Stimulated activated CD8-positive, alpha-beta memory T cell treated with anti-CD3 and anti-CD28 coated beads, Interleukin-7, amount 100 ng/mL, for 1 hour (primary cell): ENCODE measurements at places on chromosomes 4 and X.

GRCh38 chr4:38382520-38382919 lies 281.5 kb upstream of the KLF3 start:
- DNase-seq, result no peak

DNA sequence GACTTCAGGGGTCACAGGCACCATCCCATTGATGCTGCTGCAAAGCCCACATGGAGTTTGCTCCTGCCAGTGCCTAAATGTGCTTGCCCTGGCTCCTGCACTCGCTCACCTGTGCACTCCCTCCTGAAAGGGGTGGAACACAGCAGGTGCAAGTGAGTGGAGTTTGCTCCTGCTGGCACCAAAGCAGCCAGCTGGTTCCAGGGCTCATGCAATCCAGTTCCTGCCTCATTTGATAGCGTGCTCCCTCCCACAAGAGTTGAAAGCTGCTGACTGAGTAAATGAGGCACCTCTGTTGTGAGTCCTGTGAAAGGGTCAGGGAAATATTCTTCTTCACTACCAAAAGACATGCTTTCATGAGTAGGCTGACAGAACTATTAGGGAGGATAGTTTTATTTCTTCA lies 30.5 kb downstream of the CXCL8 start:
- no peak for DNase-seq

GRCh38 chr4:43047058-43047457 lies 154.5 kb downstream of the GRXCR1 start:
- DNase-seq, result no peak

DNA sequence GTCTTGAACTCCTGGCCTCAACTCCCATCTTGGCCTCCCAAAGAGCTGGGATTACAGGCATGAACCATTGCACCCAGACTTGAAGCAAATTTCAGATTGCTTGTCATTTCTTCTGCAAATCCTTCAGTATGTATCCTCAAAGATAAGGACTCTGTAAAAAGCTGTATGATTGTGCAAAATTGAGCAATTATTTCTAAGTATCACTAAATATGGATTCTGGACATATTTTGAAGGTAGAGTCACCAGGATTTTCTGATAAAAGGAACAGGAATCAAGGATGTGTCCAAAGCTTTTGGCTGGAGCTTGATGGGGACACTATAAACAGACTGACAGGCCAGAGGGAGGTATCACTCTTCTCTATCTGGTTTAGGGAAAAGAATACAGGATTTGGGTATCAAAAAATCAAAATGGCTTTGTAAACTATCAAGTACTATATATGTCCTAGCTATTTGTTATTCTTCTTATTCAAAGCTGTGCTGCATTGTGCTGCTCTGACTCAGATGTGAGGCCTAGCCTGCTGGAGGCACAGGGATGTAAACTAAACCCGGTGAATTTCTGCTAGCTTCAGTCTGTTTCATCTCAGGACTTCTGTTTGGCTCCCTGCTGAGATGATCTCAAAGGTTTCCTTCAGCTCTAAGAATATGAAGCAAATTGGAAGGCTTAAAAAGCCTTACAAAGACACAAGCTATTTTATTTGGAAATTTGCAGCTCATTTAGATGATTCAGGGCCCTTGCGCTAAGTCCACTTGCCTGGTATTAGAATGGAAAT lies 8.3 kb downstream of the RPS4X start:
- no peak for DNase-seq

GRCh38 chr4:165855191-165855590 lies 17.8 kb upstream of the TLL1 start:
- no peak for DNase-seq

DNA sequence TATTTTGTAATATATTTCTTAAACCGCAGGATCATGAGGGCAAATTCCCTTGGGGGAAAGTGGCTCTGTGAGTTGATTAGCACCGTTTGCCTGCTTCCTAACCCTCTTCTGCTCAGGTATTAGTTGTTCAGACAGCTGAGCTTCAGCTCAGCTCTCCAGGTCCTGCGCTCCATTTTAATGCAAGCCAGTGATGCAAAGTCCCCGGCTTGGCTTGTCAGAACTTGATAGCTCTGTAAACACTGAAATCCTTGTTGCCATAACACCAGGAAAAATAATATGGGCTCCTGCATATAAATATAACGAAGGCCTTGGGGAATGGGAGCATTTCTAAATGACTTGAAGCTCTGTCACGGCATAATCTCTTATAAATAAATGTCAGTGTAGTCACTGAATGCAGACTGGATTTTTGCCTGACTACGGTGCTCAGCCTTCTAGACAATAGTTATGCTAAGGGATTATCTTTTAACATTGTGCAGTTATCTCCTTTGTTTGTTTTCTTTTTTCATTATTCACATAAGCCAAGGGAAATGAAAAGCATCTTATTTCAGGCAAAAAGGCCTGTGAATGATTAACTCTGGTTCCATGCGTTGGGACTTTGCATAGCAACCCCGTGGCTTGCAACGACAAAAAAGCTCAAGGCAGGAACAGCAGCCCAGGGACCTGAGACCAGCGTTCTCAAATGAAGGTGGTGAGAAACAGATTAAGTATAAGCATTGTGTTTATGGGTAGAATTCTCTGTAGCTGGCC lies 253.2 kb downstream of the SPRY1 start:
- no peak for DNase-seq

DNA sequence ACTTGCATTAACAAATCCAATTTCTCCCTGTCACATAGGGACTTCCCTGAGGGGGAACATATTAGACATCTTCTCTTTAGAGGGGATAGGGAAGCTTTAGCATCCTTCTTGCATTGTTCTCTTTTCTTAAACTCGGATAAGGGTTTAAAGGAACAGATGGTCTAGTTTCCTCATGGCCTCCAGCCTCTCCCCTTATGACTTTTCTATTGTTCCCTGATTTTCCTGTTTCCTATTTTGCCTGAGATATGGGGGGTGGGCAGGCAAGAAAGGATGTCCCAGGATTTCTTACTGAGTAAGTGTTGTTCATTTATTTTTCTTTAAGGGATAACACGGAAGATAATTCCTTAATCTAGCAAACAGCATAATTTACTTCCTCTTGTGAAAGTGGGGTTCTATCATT lies 107.7 kb upstream of the MAGEE2 start:
- DNase-seq, result no peak
